ENCODE measurements at places on chromosomes 3 and 15.

DNA sequence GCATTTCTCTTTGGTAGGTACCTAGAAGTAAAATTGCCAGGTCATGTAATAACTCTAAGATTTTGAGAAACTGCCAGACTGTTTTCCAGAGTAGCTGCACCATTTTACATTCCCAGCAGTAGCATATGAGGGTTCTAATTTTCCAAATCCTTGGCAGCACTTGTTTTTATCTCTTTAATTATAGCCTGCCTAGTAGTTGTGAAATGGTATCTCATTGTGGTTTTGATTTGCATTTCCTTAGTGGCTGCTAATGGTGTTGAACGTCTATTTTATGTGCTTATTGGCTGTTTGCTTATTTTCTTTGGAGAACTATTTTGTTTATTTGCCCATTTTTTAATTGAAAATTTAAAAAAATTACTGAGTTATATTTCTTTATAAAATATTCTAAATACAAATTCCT lies 117.9 kb downstream of the TCF12 start:
- no peak for DNase-seq

GRCh38 chr3:68018275-68018674 lies 363.9 kb upstream of the SUCLG2 start:
- no peak for DNase-seq

DNA sequence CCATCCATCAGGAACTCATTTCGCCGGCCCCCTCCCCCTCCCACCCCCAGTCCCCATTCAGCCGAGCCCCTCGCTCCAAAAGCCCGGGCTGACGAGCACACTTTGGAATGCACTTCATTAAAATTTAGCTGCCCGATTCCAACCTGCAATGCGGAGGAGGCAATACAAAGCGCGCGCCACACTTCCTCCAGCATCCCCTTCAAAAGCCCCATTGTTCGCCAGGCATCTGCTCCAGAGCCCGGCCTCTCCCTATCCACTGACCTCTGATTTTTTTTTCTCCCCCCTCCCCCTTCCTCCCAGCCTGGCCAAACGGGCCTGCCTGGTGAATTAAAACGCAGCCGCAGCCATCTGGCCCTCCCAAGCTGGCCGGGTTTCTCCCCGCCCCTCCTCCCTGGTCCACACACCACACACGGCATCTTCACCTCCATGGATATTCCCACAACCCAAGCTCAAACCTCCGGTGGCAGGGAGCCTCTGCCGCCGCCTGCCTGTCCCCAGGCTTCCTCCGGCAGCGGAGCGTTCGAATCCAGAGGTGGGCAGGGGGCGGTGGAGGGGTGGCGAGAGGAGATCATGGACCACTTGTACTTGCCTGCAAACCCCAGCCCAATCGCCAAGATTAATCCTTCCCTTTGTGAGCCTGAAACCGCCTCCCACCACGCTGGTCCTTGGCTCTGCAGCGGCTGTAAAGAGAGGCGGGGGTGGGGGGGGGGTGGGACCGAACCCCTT lies 441.3 kb downstream of the MAGI1 start:
- no peak for DNase-seq

GRCh38 chr3:136437043-136437442 lies 186.9 kb downstream of the PCCB start:
- DNase-seq: no peak

DNA sequence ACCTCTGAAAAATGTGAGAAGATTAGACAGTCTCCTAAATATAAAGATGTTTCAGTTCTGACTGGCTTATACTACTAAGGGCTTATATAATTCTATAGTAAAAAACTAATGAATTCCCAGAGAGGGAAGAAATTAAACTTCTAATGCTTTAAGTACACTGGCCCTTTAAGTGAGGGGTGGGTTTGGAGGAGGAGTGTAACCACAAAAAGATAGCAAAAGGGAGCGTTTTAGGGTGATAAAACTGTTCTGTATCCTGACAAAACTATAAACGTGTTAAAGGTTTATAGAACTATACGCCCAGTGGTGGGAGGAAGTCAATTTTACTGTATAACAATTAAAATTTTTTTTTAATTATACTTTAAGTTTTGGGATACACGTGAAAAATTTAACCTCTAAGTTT lies 45.8 kb downstream of the CEP152 start:
- DNase-seq: no peak

Data from GM13977 (cell line).